OCI-LY7 (cell line): ENCODE measurements at places on chromosomes 1 and 21.

DNA sequence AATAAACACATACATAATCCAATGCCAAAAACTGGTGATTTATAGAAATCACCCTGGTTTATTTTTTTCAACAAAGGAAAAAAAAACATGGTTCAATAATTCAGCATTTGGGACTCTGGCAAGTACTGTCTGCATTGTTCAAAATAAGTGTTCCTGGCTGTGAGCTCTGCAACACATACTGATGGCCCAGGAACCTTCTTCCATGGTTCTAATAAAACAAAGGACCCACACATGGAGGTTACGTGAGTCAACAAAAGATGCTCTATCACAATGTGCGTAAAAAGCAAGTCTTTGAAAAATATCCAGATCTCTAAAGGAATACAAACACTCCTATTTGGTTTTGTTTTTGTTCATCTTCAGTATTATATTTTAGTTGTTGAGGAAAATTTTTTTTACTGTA, 37.9 kb upstream of the C1orf198 start:
- no peak for DNase-seq

- DNase-seq = no peak
Observed at GRCh38 chr21:15283138-15283537, 218.3 kb upstream of the NRIP1 start.

- DNase-seq = no peak
Observed at GRCh38 chr1:85058311-85058710, 10.0 kb upstream of the MCOLN3 start.

DNA sequence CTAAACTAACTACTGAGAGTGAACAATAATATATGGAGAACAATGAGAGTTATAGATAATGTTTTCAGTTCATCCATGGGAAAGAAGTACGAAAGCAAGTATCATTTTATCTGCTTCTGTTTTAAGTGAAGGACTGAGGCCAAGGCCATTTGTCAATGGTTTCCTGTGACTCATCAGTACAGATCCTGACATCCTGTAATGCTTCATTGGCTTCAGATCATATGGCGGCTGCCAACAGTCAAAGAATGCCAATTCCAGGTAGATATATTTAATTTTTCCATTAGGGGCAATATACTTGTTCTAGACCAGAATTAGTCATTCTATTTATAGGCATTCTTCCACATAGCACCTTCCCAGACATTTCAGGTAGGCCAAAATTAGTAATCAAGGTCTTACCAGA, 97.3 kb downstream of the USH2A start:
- DNase-seq = no peak

- no peak for DNase-seq
Observed at GRCh38 chr1:49397086-49397485, 620.4 kb upstream of the BEND5 start.
